ENCODE measurements at places on chromosomes 1 and 21.

DNA sequence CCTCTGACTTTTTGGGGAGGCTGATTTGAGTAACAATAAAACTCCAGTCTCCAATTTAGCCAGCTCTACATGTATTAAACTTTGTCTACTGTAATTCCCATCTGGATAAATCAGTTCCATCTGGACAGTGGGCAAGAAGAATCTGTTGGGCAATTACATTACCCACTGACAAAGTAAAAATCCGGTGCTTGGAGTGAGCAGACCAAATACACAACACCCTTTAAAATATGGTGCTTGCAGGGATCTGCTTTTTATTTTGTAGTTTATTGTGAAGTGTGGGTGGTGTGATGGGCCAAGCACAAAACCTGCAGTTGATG lies 8.9 kb upstream of the CD55 start:
- no peak for DNase-seq

DNA sequence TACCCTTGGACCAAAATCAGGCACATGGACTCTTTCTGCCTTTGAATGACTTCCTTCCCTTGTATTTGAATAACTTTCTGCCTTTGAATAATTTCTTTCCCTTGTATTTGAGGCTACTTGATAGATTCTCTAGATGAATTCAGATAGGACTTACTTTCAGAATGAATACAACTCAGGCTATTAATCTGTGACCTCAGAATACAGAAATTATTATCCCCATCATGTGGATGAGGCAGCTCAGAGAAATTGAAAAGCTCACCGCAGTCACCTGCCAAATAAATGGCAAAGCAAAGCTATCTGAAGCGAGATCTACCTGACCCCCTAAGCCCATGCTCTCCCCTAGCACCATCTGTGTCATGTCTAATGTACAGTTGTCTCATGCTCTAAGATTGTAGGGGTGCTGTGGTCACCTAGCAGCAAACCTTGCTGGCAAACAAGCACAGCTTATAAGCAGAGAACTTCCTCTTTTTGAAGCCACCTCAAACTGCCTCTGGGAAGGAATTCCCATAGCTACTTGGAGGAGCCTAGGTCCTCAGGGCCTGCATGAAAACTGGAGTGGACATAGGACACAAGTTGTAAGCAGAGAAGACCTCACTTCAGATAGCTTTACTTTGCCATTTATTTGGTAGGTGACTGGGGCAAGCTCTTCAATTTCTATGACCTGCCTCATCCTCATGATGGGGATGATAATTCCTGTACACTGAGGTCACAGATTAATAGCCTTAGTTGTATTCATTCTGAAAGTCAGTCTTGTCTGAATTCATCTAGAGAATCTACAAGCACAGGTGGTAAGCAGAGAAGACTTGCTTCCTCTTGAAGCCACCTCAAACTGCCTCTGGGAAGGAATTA lies 66.1 kb downstream of the FASLG start:
- DNase-seq = no peak

DNA sequence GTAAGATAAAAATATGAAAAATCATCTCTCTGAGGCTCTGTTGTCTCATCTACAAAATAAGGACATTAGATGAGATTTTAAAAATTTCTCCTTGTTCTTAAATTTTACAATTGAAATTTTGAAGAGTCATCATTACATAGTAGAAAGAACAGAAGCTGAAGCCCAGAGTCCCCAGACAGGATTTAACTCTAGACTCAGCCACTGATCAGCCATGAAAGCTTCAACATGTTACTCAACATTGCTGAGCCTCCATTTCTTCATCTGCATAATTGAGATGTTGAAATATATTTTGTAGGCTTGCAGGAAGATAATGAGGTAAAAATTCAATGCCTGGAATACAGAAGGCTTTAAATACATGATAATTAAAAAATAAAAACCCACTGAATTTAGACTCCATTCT lies 633.3 kb downstream of the LMO4 start:
- DNase-seq = no peak

DNA sequence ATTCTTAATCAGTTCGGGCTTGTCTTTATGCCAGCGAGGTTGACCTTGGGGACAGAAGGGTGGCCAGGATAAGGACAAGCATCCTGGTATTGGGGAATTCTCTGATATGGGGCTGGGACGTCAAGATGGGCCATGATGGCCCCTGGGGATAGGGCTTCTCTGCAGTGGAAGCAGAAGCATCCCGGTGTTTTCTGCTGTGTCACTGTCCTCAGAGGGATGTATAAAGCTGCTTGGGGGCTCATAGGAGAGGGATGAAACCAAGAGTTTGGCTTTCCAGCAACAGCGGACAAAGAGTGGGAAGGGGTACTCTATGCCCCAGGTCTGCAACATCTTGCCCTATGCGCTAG lies 1.4 kb upstream of the ATP1B1 start:
- DNase-seq = no peak

DNA sequence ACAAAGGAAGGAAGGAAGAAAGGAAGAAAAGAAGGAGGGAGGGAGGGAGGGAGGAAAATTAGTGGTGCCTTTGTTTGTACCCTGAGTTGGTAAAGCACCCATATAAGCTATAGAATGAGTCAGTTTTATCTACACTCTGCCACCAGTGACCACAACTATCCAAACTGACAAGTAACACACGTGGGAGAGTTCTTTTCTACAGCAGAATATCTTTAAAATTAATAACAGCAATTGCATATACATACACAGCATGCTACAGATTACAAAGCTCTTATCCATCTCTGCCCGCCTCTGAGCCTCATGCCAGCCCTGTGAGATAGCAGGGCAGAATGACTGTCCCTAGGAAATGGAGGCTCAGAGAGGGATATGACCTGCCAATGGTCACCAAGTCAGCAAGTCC lies 20.3 kb downstream of the CDCP2 start:
- DNase-seq = no peak

GRCh38 chr1:63758791-63759190 lies 15.0 kb upstream of the ROR1 start:
- no peak for DNase-seq

GRCh38 chr1:246332078-246332477 lies 175.0 kb downstream of the SMYD3 start:
- no peak for DNase-seq

DNA sequence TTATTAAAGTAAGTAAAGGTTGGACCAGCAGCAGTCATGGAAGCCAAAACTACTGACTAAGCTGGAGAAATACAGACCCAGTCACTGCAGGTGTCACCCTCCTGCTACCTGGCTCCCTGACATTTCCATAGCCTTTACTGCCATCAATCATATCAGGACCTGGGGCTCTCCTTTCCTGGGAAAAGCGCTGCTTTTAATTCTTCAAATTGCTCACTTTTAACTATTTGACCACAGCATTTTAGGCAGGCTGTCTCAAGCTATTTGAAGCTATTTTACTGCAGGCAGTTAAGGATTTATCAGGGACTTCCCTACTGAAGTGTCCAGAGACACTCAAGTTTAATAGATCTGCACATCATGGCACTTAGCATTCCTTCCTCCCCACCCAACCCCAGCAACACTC lies 4.1 kb downstream of the IVL start:
- no peak for DNase-seq

GRCh38 chr1:104238991-104239390 lies 489.3 kb downstream of the AMY1C start:
- no peak for DNase-seq

DNA sequence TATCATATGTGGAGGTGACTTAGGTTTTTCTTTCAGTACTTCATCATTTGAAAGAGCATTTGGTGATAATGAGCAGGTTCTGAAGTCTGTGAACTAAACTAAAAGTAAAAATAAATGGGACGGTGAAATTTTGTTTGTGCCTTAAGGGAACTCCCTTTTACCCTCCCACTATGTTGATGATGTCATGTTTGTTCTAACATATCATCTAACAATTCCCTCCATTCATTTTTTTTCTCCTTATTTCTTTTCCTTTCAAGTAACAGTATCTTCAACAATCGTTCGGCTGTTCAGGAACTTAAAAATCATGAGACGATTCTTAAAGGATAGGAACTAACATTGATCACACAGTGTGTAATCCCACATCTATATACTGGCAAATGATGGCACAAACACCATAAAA lies 30.0 kb upstream of the IRF2BP2 start:
- DNase-seq = no peak

DNA sequence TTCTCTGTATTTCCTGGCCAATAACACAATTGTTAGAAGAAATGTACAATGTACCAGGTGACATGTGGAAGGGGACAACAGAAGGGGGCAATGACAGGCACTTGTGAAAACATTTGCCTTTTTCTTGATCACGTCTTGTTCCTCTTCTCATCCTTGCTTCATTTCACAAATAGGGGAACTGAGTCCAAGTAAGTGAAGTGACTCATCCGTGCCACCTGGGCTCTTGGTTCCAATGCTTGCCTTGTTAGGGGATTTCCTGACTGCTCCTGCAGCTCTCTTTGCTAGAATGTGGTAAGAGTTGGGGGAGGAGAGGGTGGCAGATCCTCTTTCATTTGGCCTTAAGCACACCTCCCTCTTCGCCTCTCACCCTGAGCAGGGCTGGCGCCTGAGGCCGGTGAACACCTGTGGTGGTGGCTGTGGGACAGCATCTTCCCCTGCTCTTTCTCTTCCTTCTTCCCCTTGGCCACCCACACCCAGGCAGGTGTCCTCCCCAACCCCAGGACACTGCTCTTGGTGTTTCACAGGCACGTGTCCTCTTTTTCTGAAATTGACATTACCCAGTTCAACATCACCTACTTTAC lies 2.2 kb upstream of the RHEX start:
- no peak for DNase-seq

GRCh38 chr1:77303387-77303786 lies 21.6 kb downstream of the AK5 start:
- DNase-seq = no peak

DNA sequence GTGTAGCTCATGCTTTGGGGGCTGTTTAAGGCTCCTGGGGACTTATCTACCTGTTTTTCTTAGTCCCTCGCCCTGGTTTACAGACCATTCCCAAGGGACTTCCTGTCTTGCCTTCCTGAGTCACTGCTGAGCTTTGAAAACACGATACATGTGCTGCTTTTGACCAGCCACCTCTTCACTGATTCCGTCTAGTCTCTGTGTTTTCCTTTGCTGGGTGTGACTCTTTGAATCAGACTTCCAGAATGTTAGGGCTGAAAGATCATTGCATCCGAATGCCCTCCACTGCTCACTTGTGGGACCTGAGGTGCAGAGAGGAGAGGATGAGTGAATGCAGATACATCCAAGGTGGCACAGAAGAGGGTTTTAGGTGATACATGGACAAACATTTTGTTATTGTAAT lies 35.4 kb upstream of the CITED4 start:
- no peak for DNase-seq

DNA sequence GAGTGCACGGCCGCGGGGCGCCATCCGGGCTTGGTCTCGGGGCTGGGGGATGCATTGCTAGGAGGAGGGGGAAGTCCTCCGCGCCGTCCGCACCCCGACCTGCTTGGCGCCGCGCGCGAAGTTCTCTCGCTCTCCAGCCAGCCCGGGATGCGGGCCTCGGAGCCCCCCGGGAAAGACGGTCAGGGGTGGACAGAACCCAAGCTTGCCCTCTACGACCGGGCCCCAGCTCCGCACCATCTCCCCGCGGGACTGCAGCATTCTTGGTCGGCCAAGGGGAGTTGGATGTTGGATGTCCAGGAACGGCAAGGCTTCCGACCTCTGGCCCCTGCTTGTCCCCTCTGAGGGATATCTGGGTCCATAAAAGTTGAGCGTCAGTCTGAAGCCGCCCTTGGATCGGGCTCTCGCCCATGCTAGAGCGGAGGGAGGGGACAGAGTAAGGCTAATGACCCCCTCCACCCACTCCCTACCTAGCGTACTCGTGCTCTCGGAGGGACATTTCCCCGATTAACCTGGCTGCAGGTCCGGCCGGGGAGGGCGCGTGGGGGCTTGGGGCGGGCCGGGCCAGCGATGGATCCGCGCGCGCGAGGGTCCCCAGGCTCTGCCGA lies 522 bp downstream of the DISP3 start:
- no peak for DNase-seq

DNA sequence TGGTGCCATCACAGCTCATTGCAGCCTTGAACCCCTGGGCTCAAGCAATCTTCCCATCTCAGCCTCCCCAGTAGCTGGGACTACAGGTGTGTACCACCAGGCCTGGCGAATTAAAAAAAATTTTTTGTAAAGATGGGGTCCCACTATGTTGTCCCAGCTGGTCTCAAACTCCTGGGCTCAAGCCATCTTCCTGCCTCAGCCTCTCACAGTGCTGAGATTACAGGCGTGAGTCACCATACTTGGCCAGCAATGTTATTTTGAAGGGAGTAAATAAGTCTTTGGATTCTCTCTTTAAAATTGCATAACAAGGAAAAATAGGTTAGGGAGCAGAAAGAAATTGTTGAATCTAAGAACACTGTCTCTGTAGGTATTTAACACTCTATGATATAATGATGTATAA lies 111.3 kb downstream of the RPS6KC1 start:
- no peak for DNase-seq

GRCh38 chr1:70666381-70667140 lies 255.5 kb downstream of the CTH start:
- DNase-seq = no peak

GRCh38 chr1:63498106-63498505 lies 24.9 kb downstream of the ITGB3BP start:
- DNase-seq = no peak

DNA sequence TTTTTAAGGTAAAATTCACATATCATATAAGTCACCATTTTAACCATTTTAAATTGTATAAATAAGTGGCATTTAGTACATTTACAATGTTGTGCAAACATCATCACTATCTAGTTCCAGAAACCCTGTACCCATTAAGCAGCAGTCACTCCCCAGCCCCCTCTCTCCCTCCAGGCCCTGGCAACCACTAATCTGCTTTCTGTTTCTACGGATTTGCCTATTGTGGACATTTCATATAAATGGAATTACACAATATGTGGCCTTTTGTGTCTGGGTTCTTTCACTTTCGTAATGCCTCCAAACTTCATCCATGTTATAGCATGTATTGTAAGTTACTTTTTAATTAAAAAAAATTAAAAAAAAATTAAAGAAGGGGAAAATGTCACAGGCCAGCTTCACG lies 58.0 kb upstream of the RAB3GAP2 start:
- DNase-seq = no peak

DNA sequence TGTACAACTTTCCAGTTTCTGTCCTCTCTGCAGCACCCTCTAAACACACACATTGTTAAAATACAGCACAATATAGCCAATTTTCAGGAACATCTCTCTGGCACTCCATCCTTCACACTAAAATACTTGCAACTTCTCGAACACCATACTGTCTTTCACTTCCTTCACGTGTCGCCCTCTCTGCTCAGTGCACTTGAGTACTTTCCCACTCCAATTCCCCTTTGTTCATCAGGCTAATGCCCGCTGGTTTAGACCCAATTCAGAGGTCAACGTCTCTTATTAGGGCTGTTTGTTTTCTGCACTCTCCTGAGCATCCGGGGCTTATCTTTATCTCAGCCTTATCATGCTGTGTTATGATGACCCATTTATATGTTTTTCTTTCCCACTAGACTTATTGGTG lies 238.2 kb upstream of the SGIP1 start:
- DNase-seq = no peak

GRCh38 chr1:9006956-9007615 lies 19.1 kb downstream of the SLC2A7 start:
- no peak for DNase-seq

GRCh38 chr1:228141226-228142044 lies 1.4 kb downstream of the GUK1 start:
- DNase-seq = no peak

All from iPS DF 19.7 (cell line).